ENCODE measurements at places on chromosomes 2 and 18.

- no peak for DNase-seq
Measured at GRCh38 chr2:225584796-225585195, 185.3 kb downstream of the NYAP2 start.

- no peak for DNase-seq
Measured at GRCh38 chr2:238403632-238404405, 22.9 kb upstream of the ASB1 start.

DNA sequence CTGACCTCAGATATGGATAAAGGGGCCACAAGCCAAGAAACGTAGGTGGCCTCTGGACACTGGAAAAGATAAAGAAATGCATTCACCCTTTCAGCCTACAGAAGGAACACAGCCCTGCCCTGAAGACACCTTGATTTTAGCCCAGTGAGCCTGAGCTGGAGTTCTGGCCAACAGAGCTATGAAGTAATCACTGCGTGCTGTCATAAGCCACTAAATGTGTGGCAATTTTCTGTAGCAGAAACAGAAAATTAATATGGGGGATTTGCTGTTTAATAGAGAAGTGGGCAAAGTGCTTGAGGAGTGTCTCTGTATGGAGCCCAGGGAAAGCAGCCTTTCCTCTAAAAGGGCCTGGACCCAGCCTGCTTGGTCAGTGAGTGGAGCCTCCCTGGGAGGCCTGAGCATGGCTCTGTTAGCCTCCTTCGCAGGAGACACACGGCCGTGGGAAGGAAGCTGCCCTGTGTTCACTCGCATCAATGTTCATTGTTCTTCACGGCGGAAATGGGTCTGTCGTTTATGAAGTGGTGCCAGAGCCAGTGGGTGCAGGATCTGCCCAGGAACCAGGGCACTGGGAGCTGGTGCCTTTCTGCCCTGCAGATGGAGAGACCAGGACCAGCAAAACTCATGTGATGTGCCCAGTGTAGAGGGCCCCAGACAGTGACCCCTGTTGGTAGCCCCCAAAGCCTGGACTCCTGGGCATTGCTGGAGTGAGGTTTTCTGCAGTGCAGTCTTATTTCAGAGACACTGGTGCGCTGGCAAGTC lies 268.9 kb downstream of the NDUFA10 start:
- DNase-seq: no peak

GRCh38 chr2:224520064-224520463 lies 65.1 kb downstream of the CUL3 start:
- no peak for DNase-seq

DNA sequence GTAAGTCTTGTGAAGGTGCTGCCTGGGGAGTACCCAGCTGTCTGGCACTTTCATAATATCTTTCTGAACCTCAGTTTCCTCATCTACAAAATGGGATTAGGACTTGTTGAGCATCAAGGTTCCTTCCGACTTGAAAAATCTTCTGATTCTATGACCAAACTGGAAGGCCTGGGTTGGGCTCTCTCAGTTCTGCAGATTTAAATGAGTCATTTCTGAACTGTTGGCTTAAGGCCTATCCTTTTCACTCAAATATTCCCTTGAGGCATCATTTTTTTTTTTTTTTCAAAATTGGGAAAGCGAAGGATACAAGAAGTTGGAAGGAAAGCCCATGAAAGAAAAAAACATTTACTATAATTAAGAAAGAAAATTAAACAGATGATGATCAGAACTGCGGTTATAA lies 40.8 kb upstream of the CYP1B1 start:
- no peak for DNase-seq

GRCh38 chr2:55620123-55620779 lies 2.8 kb upstream of the PPP4R3B start:
- DNase-seq: no peak

DNA sequence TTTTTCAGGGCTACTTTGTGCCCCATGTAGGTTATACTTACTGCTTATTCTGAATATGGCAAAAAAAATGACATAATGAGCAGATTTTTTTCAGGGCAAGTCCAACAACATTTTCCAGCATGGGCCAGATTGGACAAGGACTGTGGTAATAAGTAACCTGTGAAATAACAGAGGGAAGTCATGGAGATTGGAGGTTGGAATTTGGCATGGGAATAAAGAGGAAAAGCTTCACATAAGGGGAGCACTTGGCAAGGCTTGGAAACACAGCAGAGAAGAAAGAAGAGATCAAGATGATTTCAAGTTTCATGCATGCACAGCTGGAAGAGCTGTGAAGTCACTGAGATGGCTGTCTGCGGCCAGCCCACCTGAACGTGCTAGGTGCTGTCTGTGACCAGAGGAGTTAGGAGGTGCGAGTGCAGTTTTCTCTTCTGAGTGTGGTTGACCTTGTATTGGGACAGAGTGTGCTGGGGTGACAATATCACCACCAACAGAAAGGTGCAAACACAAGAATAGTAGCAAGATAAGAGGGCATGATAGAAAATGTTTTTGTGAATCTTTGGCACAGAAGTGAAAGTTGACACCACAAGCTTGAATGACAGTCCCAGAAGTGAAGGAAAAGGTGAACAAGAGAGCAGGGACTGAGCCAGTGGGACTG lies 71.1 kb upstream of the DSC1 start:
- no peak for DNase-seq

DNA sequence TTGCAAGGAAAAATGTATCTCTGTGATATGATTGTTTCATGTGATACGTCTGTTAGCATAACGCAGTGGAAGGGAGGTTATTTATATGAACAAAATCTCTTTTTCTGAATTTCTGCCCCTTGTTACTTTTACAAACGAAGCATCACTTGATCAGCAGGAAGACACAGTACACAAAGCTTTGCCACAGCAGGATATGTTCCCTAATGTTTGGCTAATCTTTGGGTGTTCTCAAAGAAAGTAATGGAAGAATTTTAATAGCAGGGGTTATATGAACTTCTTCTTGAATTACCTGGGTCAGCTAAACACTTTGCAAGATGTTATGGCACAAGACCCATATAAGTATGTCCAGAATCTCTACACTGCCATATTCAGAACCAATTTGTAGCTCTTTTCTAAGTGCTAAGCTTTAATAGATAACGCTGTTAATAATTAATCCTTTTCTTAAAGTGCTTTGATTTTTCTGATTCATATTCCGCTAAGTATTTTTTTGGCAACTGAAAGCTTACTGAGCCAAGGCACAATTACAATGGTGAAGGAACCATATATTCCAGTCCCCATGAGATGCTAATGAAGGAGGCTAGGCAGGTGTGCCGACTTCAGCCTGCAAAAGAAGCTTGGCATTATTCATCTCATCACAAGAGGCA lies 33.2 kb upstream of the TRIB2 start:
- no peak for DNase-seq

GRCh38 chr2:113276761-113277425 lies 1.8 kb downstream of the PAX8 start:
- no peak for DNase-seq

DNA sequence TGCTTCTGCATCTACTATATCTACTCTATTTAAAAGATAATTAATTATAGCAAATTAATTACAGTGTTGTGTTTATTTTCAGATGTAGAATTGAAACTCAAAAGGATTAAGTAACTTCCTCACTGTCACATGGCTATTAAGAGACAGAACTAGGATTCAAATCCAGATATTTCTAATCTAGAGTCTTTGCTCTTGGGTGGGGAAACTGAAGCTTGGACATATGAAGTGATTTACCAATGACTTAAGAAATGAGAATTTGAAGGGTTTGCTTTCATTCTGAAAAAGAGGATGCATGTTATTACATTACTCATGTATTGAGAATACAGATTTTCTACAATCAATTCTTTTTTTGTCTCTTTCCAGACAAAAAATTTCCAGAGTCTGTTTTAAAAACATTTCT lies 191.5 kb upstream of the SMAD7 start:
- DNase-seq: no peak

Data from left renal cortex interstitium (tissue), 4 donors.